Activated CD4-positive, alpha-beta T cell treated with anti-CD3 and anti-CD28 coated beads, Interleukin-2, amount 50 U/mL, for 16 hours (primary cell): ENCODE measurements at places on chromosomes 12 and 14.

GRCh38 chr12:28017126-28017872 is 44.8 kb upstream of the PTHLH start:
- DNase-seq = no peak

DNA sequence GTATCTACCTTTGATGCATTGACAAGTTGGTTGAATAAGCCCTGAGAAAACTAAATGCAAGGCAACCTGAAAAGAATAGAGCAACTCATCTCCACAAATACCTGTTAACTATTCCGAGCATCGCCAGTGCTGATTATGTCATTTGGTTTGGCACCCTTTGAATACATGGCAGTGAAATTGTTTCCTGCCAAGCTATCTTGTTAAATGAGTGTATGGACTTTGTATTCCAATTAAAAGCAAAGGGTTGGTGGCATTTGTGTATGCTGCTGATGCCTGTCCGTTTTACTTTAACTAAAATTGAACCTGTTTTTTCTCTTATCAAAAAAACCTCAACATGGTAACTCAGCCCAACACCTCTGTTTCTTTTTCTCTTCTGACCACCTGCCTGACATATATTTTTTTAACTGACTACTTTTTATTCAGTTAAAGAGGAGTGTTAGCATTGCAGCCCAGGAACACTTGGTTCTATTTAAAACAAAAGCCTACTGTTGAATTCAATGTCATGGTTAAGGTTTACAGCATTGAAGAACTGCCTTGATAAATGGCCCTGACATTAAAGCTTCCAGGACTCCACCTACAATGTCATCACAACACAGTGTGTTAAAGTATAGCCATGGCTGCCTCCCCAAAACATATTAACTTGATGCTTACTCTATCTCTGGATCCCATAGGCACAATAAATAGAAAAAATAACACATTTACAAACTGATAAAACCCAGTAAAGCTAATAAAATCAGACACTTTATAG is 838.3 kb upstream of the NOVA1 start:
- DNase-seq = no peak

DNA sequence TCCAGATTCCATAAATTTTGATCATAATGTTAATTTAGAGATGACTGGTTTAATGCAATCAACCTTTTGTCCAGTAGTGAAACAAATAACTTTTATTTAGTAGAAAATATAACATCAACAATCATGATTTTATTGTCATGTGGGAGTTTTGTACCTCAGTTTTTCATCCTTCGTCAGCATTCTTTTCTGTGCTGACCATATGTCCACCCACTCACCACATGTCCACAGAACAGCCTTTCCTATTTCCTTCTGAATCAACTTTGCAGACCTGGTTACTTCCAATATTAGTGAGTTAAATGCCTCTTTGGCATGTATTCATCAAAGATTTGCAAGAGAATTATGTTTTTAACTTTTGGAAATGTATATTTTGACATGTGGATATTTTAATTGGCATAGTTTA is 36.8 kb upstream of the CNTN1 start:
- no peak for DNase-seq

- peak; percentile 51 for DNase-seq
Measured at GRCh38 chr12:88580051-88580871, at the start of gene KITLG. KITLG (minus strand) TSS chr12:88580471; CDS start chr12:88580278, 193 bp downstream.

DNA sequence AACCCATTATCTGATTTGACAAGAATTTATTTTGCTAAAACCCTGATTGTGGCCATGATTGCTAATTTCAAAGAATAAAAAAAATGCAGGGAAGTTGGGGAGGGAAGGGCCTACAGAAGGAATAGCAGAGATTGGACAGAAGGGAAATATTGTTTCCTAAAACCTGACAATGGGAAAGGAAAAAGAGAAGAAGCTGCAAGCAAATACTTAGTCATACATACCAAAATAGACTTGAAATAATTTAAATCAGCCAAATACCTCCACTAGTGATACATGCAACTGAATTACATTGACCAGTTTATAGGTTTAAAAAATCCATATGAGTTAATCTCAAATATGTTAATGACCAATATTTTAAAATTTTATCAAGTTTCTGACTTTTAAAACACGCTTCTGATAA is 75.1 kb downstream of the PELI2 start:
- no peak for DNase-seq
